Myocyte (in vitro differentiated cells): ENCODE measurements at places on chromosomes 2 and 18. TPM values are rescaled to one million over a fixed set of nuclear protein-coding genes. Genes with fewer than 3 reads are reported as not detected.

LYPD6 gene
- total RNA-seq: 2.4 and 3.4 TPM in 2 replicates

PHLPP1 gene
- 4.8 and 4.9 TPM in 2 replicates for total RNA-seq

ITGA4 gene
- total RNA-seq: 14.4 and 31.9 TPM in 2 replicates

SCN2A gene
- total RNA-seq: 0.56 and 0.68 TPM in 2 replicates

CAPN13 gene
- not detected in 2 replicates for total RNA-seq

INPP5D gene
- total RNA-seq: 1.1 and 2.5 TPM in 2 replicates

PARD6G gene
- 0.94 and 2.3 TPM in 2 replicates for total RNA-seq

ABCG8 gene
- total RNA-seq: not detected in 2 replicates

CYS1 gene
- 0.16 and 1.1 TPM in 2 replicates for total RNA-seq

ORC4 gene
- total RNA-seq: 50.0 and 81.1 TPM in 2 replicates

MYO5B gene
- 14.7 and 24.8 TPM in 2 replicates for total RNA-seq

CRYGD gene
- not detected in 2 replicates for total RNA-seq

NFATC1 gene
- 4.4 and 8.7 TPM in 2 replicates for total RNA-seq

STEAP3 gene
- 60.7 and 75.7 TPM in 2 replicates for total RNA-seq

SLC4A1AP gene
- 34.7 and 41.2 TPM in 2 replicates for total RNA-seq

CTNNA2 gene
- 1.4 and 2.7 TPM in 2 replicates for total RNA-seq

NPHP1 gene
- total RNA-seq: 3.4 and 5.5 TPM in 2 replicates

ONECUT2 gene
- total RNA-seq: 0.05 TPM in 1 of 2 replicates, not detected in the other

DCDC2C gene
- total RNA-seq: not detected in 2 replicates

SKOR2 gene
- total RNA-seq: not detected in 2 replicates

KCNJ3 gene
- 0.05 TPM in 1 of 2 replicates, not detected in the other for total RNA-seq

ZNF396 gene
- 0.27 and 1.5 TPM in 2 replicates for total RNA-seq

IL1R1 gene
- 12.9 and 13.9 TPM in 2 replicates for total RNA-seq

ZSWIM2 gene
- total RNA-seq: 0.16 TPM in 1 of 2 replicates, not detected in the other

FOXD4L1 gene
- 0.26 and 0.43 TPM in 2 replicates for total RNA-seq

PFN4 gene
- 1.1 and 2.1 TPM in 2 replicates for total RNA-seq

CFAP210 gene
- total RNA-seq: not detected in 2 replicates

CNGA3 gene
- 0.10 TPM in 1 of 2 replicates, not detected in the other for total RNA-seq

SPATS2L gene
- total RNA-seq: 491 and 570 TPM in 2 replicates

SIX3 gene
- total RNA-seq: not detected in 2 replicates
